ENCODE measurements at places on chromosomes 3 and 15.

GRCh38 chr15:66356359-66357236, at the start of gene TIPIN:
Gene TIPIN (minus strand): TSS chr15:66356685. CDS start chr15:66352947, 3,738 bp downstream.
- peak; percentile 98 for ATAC-seq

- ATAC-seq, result no peak
Measured at GRCh38 chr3:155233213-155233612, 60.3 kb downstream of the STRIT1 start.

DNA sequence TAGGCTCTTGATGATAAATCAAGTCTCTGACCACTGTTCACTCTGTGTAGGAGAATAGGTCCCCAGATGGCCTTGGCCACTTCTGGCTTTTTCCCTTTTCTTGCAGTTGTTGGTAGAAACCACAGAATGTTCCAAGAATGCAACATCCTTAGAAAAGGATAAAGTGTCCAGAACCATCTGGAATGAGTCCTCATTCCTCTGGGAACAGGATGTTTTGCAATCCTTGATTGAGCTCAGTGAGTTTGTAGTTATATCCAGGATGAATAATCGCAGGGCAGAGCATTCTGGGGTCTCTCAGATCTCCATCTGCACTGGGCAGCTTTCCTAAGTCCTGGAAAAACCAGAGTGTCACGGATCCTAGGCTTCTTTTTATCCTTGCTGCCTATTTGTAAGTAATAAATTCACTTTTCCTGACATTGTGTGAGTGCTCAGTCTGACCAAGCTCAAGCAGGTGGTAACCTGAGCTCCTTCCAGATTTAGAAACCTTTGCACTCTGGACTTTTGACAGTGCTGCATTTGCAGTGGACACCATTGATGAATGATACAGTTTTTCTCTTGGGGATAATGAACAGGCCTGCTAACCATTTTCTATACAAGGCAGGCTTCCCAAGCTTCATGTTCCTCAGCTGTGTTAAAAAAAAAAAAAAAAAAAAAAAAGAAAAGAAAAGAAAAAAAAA, 1028.6 kb downstream of the OTOL1 start:
- ATAC-seq, result no peak

DNA sequence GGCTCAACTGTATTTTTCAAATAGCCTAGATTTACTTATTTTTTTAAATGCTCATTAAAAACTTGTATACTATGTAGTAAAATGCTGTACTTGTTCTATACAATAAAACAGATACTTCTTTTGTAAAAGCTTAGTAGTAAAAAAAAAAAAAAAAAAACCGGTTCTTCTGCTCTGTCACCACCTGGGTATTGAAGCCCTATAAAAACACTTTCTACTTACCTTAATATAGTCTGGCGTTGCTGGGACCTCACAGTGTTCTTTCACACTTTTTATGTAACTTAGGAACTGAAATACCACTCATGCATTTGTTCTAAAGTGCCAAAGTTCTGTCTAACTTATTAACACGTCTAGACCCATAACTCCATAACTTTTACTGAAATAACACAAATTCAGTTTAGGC, 61.4 kb downstream of the TASOR start:
- ATAC-seq, result no peak

DNA sequence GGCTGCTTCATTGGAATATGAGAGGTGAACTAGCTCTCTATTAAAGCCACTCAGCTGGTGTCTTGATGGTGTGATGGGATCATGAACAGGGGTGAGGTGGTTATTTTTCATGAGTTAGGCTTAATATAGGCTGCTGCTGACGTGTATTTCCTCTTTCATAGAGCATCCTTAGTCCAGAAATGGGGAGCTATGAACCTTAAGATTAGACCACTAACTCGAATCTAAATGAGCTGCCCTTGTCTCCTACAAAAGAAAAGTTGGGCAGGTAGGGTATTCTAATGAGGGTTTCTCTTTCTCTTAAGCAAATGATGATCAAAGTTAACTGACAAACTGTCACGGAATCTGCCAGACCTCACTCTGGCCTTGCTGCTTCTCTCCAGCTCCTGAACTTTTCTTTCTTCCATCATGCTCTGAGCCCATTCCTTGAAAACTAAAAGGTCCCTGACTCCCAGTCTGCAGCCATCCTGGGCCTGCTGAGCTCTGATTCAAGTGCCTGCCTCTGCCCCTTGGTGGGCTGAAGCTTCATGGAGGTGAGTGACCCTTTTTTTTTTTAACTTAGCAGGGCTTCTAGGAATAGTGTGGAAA, at the start of gene TRIM69:
TSS of gene TRIM69 (plus strand) at position 348 of the 585 bp plus-strand sequence. CDS start at position 525, 177 bp downstream.
- ATAC-seq, result peak; percentile 66

DNA sequence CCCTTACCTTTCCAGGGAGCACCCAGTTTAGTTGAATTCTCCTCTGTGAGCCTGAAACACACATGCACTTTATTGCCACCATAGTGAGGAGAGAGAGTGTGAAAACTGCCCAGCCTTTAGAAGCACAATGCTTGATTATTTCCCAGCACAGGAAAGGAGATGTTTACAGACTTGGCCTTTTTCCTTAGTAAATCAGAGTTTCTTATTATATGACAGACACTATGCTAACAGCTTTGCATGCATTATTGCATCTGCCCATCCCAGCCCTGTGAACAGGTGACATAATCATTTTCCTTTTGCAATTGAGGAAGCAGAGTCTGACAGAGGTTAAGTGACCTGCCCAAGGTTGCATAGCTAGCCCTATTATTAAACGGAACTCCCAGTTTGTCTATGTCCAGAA, 36.5 kb downstream of the CAPN3 start:
- ATAC-seq, result no peak

- no peak for ATAC-seq
Measured at GRCh38 chr3:50263478-50264382, 5.2 kb upstream of the SEMA3B start.

- ATAC-seq, result no peak
Measured at GRCh38 chr3:51715231-51715976, 8.5 kb downstream of the GRM2 start.

DNA sequence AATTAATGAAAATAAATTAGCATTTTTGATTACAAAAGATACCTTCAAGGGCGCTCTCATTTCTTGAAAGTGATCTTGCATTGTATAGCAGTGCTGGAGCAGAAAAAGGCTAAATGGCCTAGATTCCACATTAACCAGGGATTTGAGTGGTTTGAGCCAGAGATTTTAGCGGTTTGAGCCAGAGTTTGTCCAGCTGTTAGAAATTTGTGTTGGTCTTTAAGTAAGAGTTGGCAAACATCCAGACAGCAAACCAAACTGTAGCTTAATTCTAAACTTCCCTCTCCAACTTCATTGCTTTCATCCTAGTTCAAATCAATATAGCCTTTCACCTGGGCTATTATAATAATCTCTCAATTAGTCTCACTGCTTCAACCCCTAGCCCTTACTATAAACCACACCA, 351.7 kb downstream of the IGSF11 start:
- ATAC-seq, result no peak

GRCh38 chr3:126746395-126747177, 42.5 kb downstream of the CHCHD6 start:
- ATAC-seq, result no peak

- no peak for ATAC-seq
Measured at GRCh38 chr3:52132041-52132440, 22.2 kb downstream of the POC1A start.

DNA sequence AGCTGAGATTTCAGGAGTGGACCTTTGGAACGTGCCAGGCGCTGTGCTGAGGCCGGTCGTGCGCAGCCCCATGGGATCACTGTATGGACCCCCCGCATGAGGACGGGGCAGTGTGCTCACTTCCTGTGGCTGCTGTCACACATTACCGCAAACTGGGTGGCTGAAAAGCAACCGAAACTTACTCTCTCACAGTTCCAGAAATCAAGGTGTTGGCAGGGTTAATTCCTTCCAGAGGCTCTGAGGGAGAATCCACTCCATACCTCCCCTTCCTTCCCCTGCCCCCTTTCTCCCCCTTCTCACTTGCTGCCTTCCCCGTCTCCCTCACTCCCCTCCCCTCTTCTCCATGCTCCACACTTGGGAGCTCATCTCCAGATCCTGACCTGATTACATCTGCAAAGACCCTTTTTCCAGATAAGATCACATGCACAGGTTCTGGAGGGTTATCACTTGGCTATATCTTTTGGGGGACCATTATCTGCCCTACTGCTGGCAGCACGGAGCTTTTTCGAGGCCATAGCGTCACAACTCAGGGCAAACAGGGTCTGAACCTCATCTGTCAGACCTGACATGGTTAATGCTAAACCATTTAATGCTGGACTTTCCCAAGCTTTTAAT, 41.2 kb downstream of the KLF13 start:
- peak; percentile 60 for ATAC-seq

- ATAC-seq, result no peak
Measured at GRCh38 chr15:31239409-31239808, 87.2 kb upstream of the KLF13 start.

DNA sequence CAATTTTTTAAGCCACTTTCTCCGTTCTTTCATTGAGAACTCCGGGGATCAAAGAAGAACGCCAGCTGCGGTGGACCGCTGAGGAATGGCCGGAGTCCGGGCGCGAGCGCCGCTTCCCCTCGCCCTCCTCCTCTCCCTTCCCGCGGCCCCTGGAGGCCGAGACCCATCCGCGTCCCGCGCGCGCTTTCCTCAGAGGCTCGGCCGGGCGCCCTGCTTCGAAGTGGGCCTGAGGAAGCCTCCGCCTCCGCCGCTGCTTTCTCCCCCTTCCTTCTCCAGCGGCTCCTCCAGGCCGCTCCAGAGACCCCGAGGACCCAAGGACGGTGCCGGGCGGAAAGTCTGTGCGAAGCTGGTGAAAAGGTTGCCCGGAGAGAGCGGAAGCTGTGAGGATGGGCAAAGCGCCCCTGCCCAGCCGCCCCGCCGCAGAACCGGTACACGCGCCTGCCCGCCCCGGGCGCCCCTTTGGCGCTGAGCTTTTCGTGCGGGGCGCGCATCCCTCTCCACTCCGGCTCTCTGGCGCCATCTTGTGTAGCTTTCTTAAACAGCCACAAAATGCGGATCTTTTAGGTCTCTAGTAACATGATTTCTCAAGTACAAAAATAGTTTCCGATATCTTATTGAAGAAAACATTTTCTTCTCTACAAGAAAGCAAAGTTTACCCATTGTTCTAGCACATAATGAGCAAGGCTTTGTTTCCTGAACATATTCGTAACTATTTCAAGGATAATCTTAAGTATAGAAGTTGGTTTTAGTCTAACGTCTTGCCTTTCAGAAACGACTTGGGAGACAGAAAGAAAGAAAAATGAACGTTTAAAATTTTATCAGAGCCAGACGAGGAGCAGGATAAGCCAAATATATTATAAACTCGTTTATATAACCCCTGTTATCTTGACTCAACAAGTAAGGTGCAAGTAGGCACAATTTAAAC, 59.2 kb upstream of the FAM174B start:
- peak; percentile 79 for ATAC-seq

DNA sequence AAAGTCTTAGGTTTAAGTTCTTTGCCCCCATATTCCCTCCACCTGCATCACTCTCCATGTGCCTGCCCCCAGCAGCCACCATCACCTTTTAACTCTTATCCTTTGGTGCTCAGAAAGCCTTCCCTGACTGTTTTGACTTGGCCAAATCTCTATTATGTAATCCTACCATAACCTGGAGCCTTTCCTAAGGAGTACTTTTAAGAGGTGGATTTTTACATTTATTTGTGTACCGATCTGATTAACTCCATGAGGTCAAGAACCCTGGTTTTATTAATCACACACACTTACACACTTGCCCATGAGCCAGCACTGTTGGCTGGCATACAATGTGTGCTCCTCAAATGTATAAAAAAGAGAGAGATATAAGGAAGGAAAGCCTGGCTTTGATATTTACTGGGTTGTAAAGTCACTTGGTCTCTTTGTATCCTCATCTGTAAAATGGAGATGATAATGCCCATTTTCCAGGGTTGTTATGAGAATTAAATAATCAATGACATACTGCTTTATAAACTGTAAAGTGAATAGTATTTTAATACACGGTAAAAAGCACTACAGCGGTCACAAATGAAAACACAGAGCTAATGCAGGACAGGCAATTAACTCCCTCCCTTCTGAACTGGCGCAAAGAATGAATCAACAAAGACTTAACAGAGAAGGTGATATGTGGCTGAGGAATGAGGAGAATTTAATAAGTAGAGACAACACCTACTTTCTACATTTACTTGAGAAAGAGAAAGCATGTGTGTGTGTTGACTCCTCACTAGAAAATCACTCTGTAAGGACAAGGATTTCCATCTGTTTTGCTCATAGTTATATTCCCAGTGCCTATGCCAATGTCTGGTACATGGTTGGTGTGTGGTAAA, 45.4 kb downstream of the ATP13A4 start:
- no peak for ATAC-seq

- ATAC-seq, result no peak
Measured at GRCh38 chr15:70535071-70535954, 228.0 kb downstream of the UACA start.

DNA sequence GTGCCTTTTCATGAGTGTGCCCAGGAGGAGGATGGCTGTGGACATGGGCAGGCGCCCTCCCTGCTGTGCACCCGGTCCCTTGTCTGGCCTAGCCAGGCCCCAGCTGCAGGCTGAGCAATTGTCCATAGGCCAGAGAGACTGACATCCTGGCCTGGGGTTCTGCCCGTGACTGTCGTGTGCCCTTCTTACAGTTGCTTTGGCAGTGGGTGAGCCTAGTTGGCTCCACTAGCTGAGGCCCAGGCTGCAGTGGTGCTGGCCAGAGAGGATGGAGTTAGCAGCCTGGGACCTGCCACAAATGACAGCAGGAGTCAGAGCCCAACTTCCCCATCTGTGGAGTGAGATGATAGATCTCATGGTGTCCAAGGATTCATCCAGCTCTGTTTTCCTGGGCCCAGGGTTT, 9.0 kb upstream of the CHRNB4 start:
- ATAC-seq, result no peak

- peak; percentile 61 for ATAC-seq
Measured at GRCh38 chr3:36317915-36318314, 62.4 kb upstream of the STAC start.

- peak; percentile 73 for ATAC-seq
Measured at GRCh38 chr15:101035611-101036010, 116.5 kb downstream of the LRRK1 start.

DNA sequence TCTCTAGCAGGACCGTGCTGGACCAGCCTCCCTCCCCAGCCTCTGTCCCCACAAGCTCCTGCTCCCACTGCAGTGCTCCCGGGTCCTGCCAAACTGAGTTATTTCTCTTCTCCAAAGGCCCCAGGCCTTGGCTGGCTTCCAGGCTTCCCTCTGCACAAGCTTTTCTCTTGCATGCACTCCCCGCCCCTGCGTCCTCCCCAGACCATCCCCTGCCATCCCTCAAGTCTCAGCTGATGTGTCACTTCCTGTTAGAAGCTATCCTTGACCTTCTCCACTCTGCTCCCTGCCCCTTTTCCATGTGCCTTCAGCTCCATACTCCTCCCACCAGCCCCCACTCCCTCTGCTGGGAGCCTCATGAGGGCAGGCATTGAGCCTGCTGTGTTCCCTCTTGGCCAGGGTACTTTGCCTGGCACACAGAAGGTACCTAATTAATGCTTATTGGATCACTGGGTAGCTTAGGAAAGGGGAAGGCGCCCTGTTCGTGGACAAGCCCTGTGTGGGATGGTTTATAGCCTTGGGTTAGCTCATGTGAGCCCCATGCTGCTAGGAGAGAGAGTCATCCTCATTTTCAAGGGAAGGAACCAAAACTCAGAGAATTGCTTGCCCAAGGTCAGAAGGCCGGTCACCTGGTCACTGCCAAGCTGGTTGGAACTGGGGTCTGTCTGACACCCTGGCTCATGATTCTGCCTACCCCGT, 56.4 kb downstream of the FEM1B start:
- no peak for ATAC-seq

Measured in stimulated activated memory B cell treated with anti-CD40 and anti-IgM and Interleukin-4, amounts not matched to agents 10 μg/mL and 1 μg/mL and 100 μg/mL, for 72 hours (primary cell).